ENCODE measurements at places on chromosomes 1 and 21.

- no peak for DNase-seq
Observed at GRCh38 chr1:215594640-215595039, 27.5 kb downstream of the KCTD3 start.

- no peak for DNase-seq
Observed at GRCh38 chr1:50739125-50739524, 220.9 kb downstream of the FAF1 start.

GRCh38 chr1:200977071-200977754 is 46.3 kb downstream of the KIF21B start:
- no peak for DNase-seq

DNA sequence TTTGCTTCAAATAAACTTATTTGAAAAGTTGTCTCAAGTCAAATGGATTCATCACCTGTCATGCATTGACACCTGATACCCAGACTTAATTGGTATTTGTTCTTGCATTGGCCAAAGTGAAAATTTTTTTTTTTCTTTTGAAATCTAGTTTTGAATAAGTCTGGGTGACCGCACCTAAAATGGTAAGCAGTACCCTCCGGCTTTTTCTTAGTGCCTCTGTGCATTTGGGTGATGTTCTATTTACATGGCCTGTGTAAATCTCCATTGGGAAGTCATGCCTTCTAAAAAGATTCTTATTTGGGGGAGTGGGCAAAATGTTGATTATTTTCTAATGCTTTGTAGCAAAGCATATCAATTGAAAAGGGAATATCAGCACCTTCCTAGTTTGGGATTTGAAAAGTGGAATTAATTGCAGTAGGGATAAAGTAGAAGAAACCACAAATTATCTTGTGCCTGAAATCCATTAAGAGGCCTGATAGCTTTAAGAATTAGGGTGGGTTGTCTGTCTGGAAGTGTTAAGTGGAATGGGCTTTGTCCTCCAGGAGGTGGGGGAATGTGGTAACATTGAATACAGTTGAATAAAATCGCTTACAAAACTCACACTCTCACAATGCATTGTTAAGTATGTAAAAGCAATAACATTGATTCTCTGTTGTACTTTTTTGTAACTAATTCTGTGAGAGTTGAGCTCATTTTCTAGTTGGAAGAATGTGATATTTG is 11.9 kb downstream of the TARDBP start:
- no peak for DNase-seq

GRCh38 chr1:25208561-25209222 is 23.6 kb downstream of the SYF2 start:
- no peak for DNase-seq

GRCh38 chr1:75765697-75766355 is 20.2 kb upstream of the RABGGTB start:
- DNase-seq, result no peak

GRCh38 chr21:38434913-38435533 is 63.3 kb downstream of the ERG start:
- DNase-seq, result no peak

- peak; percentile 34 for DNase-seq
Observed at GRCh38 chr1:113192242-113192641, 119.2 kb downstream of the LRIG2 start.

GRCh38 chr1:70134148-70134547 is 71.2 kb downstream of the LRRC40 start:
- no peak for DNase-seq

DNA sequence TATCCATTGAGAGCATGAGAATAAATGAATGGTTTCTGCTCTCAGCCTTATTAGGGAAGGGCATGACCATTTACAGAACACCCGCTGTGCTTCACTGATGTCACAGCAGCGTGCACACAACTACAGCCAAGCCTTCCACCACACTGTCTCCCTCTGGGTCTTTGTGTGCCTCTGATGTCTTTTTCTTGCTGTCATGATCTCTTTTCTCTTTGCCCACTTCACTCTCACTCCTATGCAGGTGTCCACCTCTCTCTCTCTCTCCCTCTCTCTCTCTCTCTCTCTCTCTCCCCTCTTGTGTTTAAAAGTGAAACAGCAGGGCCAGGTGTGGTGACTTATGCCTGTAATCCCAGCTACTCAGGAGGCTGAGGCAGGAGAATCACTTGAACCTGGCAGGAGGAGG is 232.5 kb upstream of the JUN start:
- DNase-seq, result no peak

DNA sequence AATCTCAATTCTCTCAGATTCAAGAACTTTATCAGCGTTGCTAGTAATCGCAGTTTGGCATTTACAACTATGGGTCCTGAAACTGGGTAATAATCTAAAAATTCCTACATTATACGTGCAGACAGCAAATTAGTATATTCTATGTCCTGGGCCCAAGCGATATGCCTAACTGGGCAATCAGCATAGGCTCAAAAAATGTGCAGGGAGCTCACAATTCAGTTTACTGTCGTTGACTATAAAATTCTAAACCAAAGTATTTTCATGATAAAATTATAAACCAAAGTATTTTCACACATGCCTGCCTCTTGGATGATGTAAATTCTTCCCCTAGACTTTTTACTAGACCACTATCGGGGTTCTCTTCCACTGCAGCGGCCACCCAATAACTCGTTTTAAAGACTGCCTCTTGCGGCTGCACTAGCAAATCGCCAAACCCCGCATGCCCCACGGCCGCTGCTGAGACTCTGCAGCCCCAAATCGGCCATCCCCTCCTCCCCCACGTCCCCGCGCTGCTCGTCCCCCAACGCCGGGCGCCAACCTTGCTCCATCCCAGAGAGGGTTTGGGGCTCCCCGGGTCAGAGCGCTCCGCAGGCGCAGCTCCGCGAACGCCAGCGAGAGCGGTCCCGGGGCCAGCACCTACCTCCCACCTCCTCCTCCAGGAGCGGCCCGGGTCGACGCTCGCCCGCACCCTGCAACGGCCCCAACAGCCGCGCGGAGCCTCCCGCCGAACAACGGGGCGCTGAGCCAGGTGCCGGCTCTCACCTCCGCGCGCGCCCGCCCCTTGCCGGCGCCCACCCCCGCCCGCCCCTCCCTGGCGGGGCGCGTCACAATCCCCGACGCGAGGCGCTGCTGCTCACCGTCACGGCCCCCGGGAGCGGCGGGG is 506 bp downstream of the SSX2IP start:
- peak; percentile 62 for DNase-seq

- DNase-seq, result no peak
Observed at GRCh38 chr1:37752213-37752582, 12.7 kb downstream of the EPHA10 start.

GRCh38 chr1:44460107-44460882 is 55.2 kb downstream of the RNF220 start:
- DNase-seq, result no peak

DNA sequence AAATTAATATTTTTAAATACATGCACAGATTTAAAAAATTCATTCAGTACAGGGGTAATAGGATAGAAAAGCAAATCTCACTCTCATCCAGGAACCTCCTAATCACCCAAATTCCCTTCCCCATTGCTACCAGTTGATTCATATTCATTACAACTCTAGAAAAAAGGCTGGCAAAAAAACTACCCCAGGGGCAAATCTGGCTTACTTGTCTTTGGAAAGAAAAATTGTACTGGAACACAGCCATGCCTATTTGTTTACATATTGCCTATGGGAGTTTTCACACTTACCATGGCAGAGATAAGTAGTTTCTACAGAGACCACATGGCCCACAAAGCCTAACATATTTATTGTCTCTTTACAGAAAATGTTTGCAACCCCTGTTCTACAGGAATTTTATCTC is 8.9 kb upstream of the RBM34 start:
- DNase-seq, result no peak

GRCh38 chr1:245704765-245705164 is 550.0 kb downstream of the KIF26B start:
- DNase-seq, result no peak

GRCh38 chr1:39407510-39407895 is 83.9 kb upstream of the BMP8A start:
- no peak for DNase-seq

- no peak for DNase-seq
Observed at GRCh38 chr1:89635825-89636815, 3.2 kb downstream of the LRRC8C start.

- DNase-seq, result no peak
Observed at GRCh38 chr1:210364479-210364878, 35.8 kb downstream of the HHAT start.

GRCh38 chr1:39540504-39541031 is 36.0 kb downstream of the PABPC4 start:
- no peak for DNase-seq

GRCh38 chr21:25494804-25495203 is 112.5 kb downstream of the MRPL39 start:
- DNase-seq, result no peak
